Forelimb muscle (tissue), 1 donor: ENCODE measurements at places on chromosomes 7 and 10. TPM values are rescaled to one million over a fixed set of nuclear protein-coding genes. Genes with fewer than 3 reads are reported as not detected.

DNA sequence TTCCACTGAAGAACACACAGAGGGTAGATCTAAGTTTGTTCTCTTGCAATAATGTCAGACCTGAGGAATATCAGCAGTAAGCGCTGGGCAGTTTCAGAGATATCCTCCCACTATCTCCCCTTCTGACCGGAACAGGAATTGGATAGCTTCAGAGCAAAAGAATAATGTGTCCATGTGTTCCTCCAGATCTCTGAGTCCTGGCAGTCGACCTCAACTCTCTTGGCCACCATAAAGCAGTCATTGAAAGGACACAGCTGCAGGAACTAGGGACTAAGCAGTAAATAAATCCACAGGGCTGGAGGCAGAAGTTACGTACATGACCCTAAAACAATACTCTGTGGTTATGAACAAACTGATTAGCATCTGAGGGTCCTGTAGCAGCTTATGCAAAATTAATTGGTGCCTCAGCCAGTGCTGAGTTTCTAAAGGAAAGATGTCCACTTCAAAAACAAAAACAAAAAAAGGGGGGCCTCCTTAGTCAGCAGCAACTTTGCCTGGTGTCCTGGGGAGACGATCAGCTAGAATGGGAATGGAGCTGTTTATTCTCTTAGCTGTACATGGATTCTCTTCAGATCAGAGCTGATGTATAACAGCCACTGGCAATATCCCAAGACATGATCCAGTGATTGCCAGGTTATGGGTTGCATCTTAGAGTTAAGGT is 6.4 kb upstream of the PRTFDC1 start:
- peak; percentile 92 for DNase-seq

DNA sequence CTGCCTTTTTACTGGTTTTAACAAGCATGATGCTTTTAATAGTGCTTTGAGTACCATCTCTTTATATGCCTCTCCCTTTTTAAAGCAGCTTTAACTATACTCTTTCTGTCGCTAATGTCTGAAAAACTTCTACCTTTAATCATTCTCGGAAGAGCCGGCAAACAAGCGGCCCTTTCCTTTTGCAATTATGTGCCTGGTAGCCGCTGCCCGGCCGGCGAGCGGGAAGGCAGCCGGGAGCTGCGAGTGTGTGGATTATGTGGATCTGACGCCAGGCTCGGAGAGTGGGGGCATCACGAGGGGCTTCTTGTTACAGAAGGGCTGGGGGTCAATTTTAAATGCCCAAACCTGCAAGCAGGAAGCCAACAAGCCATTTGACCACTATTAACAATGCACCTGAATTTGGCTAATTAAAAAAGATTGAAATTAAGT is 120.9 kb downstream of the BUB3 start:
- no peak for DNase-seq

- no peak for DNase-seq
Observed at GRCh38 chr10:5259132-5259951, 62.7 kb downstream of the AKR1C4 start.

TAS2R41 gene
- not detected for polyA plus RNA-seq
